ENCODE measurements at places on chromosomes 4 and X.

- DNase-seq: no peak
Measured at GRCh38 chr4:40502220-40502619, 127.4 kb downstream of the RBM47 start.

- no peak for DNase-seq
Measured at GRCh38 chrX:30593440-30594200, 16.1 kb upstream of the TASL start.

DNA sequence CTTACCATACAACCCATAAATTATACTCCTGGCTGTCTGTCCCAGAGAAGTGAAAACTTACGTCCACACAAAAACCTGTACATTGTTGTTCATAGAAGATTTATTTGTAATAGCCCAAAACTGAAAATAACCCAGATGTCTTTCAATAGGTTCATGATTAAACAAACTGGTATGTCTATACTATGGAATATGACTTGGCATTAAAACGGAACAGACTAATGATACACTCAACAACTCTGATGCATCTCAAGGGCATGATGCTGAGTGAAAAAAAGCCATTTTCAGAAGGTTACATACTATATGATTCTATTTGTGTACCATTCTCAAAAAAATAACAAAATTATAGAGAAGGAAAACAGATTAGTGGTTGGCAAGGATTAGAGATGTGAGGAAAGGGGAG is 11.6 kb upstream of the MND1 start:
- no peak for DNase-seq

DNA sequence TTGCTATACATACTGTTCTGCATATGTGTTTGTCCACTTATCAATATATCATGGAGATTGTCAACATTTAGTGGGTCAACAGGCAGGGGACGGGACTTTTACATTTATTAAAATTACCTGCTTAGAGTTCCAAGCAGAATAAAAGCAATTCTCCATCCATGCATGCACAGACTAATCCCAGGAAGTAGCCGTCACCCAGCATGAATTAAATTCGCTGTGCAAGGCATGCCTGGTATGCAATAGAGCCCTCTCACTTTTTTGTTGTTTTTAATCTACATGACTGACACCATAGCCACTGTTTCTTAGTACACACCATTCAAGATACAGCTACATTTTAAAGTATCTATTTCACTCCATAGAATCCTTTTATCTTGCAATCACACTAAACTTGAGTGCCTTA is 108.9 kb downstream of the USP46 start:
- DNase-seq: peak; percentile 20

DNA sequence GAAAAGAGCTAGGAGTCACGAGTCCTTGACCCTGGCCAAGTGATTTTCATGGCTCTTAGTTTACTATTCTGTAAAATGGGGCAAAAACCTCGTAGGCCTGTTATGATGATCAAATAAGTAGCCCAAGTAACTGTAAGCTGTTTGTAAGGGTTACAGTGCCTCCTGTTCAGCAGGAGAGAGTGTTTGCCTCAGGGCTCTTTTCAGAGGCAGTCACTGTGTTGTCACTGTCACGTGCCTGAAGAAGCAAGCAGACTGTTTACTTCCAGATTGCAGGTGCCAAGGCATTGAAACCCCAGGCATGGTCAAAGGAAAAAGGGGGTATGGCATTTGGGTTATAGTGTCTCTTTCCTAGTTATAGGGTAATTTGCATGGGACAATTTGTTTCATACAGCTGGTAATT is 4.5 kb downstream of the RAB39B start:
- DNase-seq: no peak

DNA sequence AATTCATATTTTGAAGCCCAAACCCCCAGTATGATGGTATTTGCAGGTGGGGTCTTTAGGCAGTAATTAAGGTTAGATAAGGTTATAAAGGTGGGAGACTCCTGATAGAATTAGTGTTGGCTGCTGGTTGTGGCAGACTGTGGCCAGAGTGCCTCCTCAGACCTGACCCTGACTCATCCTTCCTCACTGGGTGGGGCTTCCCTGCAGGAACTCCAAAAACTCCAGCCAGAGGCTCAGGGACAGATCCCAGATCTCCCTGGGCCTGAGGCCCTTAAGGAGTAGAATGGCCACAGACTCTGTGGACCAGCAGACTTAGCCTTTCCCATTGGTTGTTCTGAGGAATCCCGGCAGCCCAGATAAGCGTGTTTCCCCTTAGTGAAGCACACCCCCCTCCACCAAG is 463.0 kb upstream of the CPEB2 start:
- DNase-seq: no peak

GRCh38 chr4:72300126-72300525 is 268.3 kb downstream of the NPFFR2 start:
- DNase-seq: no peak

DNA sequence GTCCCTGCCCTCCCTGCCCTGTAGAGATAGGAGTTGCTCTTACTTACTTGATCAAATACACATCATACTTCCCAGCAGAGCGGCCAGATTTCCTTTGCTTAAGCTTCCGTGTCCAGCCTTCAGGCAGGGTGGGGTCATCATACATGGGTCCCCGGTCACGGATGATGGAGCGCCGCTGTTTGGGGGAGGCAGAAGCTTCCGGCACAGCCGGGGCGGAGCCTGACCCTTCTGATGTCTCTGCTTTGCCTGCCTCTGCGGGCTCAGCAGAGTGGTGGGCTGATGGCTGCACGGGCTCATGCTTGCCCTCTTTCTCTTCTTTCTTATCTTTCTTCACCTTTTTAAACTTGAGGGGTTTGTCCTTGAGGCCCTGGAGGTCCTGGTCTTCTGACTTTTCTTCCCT is 12.5 kb upstream of the IRAK1 start:
- DNase-seq: no peak

GRCh38 chr4:2142630-2143427 is 83.7 kb downstream of the NAT8L start:
- DNase-seq: no peak

DNA sequence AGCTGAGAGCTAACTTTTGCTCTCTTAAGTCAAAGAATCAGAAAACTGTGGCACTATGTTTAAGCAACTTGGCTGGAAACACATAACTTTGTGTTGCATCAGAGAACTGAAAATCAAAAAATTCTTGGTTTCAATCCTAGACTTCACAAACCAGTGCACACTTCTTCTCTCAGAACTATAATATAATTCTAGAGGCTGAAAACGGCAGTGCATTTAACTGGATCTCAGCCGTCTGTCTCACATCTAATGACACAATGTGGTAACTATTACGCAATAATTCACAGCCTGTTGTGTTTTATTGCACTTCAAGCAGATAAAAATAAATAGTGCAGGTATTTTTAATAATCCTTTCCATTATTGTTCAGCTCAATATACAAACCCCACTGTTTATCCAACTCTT is 260.6 kb upstream of the DIAPH2 start:
- DNase-seq: no peak

GRCh38 chr4:165714650-165715049 is 158.4 kb upstream of the TLL1 start:
- no peak for DNase-seq

DNA sequence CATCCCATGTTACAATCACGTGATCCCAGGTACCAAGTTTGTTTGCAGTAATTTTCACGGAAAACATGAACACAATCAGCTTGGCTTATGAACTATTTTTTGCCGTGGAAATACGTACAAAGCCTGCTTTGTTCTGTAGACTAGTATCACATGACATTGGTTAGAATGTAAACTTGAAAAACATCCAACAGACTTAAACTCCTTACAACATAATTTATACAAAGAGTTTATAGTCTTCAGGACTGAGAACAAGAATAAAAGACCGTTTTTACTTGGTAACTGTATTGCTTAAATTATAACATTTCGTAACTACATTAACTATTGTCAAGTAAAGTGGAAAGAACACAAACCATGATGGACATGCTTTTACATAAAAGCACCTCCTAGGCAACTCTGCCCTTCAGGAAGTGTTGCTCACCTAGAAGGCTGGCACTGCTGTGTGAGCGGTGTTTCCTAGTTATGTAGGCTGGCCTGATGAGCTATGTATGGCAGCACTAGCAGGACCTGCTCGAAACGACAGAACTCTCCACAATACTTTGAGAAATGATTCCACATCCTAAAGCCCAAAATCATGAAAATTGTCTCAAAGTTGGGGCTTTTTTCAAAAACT is 41.8 kb upstream of the WDR1 start:
- no peak for DNase-seq

DNA sequence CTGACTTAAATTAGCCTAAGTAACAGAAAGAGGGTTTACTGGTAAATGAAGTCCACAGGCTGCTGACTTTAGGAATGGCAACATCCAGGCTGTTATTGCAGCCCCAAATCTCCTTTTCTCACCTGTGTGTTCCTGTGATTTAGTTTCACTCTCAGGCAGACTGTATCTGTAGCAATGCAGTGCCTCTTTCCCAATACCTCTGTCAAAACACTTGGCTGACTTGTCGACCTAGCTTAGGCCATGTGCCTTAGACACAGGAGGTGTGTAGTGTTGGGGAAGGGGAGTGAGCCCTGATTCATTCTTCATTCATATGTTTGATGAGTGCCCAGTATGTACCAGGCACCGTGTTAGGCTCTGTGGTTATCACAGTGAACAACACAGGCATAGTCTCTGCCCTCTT is 46.9 kb downstream of the JADE3 start:
- DNase-seq: no peak

DNA sequence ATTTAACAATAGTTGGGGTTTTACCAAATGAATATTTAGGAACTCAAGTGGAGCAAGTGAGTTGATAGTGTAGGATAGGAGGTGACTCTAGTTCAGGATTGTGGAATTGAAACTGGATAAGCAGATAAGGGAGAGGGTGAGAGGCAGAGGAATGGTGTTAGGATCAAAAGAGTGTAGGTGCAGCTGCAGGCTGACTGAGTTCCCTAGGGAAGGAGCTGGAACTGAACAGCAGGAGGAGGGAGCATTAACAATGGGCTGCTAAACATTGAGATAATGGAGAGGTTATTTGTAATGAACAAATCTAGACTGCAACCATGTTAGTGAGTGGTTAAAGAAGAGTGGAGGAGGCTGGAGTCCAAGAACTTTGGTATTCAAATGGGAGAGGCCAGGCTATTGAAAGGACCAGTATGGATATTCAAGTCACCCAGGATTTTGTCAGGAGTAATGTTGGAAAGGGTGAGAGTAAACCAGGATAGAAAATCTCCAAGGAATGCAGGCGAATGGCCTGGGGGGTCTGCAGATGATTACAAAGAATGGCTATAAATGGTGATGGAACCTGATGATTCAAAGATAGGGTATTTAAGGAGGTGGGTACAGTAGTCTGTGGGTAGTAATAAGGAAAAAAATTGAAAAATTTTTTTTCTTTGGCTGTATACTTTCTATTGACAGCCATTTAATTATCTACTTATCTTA is 497.1 kb upstream of the TENM3 start:
- DNase-seq: no peak

DNA sequence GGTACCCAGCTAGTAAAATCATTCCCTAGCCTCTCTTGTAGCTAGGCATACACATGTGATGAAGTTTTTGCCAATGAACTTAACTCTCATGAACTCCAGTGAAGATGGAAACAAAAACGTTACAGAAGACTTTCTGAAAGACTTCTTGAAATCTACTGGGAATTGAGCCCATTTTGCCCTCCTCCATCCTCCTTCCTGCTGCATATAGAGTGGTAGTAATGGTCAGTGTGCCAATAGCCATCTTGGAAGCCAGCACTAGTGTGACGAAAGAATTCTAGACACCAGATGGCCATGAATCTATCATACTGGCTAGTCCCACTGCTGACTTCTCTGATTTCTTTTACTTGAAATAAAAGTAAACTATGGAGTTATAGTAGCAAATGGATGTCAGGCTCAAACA is 30.9 kb upstream of the PPA2 start:
- DNase-seq: no peak

GRCh38 chr4:78174891-78175290 is 117.8 kb downstream of the FRAS1 start:
- no peak for DNase-seq

Data from left renal pelvis (tissue), 4 donors.